ENCODE measurements at places on chromosomes 11 and 22.

GRCh38 chr22:39665229-39665628 lies 94.7 kb downstream of the CACNA1I start:
- H3K36me3 ChIP-seq = no peaks in the 10 kb centered on the region
- H3K27ac ChIP-seq = no peak overlapping the region

- no peaks in the 10 kb centered on the region for H3K4me1 ChIP-seq
- no peaks in the 10 kb centered on the region for H3K36me3 ChIP-seq
- DNase-seq = no peak
- no peak overlapping the region for H3K27ac ChIP-seq
Measured at GRCh38 chr11:103537904-103538502, 428.8 kb downstream of the DYNC2H1 start.

DNA sequence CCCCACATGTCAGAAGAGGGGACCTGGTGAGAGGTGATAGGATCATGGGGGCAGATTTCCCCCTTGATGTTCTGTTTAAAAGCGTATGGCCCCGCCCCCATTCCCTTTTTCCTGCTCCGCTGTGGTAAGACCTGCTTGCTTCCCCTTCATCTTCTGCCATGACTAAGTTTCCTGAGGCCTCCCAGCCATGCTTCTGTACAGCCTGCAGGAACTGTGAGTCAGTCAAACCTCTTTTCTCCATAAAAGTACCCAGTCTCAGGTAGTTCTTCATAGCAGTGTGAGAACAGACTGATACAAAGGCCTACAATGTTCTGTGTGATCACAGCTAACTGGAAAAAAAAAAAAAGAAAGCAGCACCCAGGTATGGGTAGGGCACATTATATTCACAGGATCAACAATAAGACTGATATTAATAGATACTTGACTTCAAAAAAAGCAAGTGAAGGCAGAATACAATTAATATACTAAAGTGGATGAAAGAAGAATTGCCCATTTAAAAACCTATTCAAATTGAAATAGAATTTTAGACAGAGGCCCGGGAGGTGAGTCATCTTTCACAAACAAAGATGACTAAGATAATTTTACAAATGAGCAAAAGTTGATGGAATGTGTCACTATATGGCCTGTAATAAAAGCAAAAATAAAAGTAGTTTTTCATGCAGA lies 1.7 kb upstream of the OR52K1 start:
- H3K27me3 ChIP-seq = no peaks in the 10 kb centered on the region
- H3K27ac ChIP-seq = no peak overlapping the region
- no peaks in the 10 kb centered on the region for H3K36me3 ChIP-seq
- H3K4me3 ChIP-seq = no peak overlapping the region
- no peak for DNase-seq
- H3K4me1 ChIP-seq = no peaks in the 10 kb centered on the region

GRCh38 chr11:102990145-102990544 lies 34.6 kb upstream of the MMP13 start:
- no peaks in the 10 kb centered on the region for H3K36me3 ChIP-seq
- H3K27me3 ChIP-seq = no peaks in the 10 kb centered on the region
- H3K27ac ChIP-seq = no peak overlapping the region
- no peak for DNase-seq
- no peaks in the 10 kb centered on the region for H3K4me1 ChIP-seq

DNA sequence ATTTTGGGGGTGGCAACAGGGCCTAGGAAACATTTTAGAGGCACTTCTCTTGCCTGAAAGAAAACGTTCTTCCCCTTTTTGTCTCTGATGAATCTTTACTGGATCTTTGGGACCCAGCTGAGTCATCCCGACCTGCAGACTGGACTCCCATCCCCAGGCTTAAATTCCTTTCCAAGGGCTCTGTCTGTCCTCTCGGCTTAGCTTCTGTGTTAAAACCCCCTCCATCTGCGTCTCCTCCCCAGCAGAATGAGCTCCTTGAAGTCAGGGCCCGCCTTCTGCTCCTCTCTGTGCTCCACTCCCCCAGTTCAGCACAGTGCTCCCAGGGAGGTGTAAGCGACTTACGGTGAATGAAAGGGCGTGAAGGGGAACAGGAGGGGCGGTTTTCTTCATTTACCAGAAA lies 895 bp upstream of the DAGLA start:
- H3K27ac ChIP-seq = no peak overlapping the region
- DNase-seq = no peak

DNA sequence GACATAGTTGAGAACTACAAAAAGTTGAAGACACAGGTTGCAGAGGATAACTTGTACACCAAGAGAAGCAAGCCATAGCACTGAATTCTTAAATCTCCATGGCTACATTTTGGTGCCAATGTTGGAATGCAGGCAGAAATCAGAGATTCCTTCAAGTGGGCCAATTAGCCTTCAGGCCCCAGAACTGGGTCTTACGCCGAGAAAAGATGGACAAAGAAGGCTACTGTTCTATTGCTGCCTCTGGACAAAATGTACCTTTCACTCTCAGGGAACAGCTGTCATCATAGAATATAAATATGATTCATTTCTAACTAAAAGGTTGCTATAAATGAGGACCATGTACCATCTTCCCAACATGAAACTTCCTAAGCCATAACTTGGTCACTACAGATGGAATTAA lies 13.7 kb downstream of the TMEM216 start:
- no peak for DNase-seq
- H3K27me3 ChIP-seq = no peaks in the 10 kb centered on the region
- no peaks in the 10 kb centered on the region for H3K4me1 ChIP-seq
- H3K36me3 ChIP-seq = peaks cover 33% of the 10 kb centered on the region

DNA sequence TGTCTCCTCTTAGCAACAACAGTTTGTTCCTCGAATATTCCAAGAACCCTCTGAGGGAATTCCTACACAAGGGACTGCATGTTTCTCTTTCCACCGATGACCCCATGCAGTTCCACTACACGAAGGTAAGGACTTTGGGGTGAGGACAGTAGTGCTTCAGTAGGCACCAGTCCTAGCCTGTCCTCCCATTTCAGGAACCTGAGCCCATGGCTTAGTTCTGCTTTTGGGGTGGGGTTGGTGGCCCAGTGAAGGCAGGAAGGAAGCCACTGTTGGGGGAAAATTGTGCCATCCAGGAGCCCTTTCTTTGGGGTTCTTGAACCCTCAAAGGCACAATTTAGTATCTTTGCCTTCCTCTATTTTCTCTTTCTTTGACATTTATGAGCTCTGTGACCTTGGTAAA lies 38.2 kb downstream of the RNF141 start:
- no peak for DNase-seq
- H3K4me1 ChIP-seq = no peaks in the 10 kb centered on the region
- no peaks in the 10 kb centered on the region for H3K27me3 ChIP-seq
- H3K36me3 ChIP-seq = peaks cover 34% of the 10 kb centered on the region
- no peak overlapping the region for H3K27ac ChIP-seq

- peak overlapping the region; percentile 78 for H3K27ac ChIP-seq
- H3K27me3 ChIP-seq = no peaks in the 10 kb centered on the region
- no peak overlapping the region for H3K4me3 ChIP-seq
- H3K36me3 ChIP-seq = peaks cover 55% of the 10 kb centered on the region
- DNase-seq = peak; percentile 98
Measured at GRCh38 chr11:61141601-61142028, 19.6 kb downstream of the VPS37C start.

DNA sequence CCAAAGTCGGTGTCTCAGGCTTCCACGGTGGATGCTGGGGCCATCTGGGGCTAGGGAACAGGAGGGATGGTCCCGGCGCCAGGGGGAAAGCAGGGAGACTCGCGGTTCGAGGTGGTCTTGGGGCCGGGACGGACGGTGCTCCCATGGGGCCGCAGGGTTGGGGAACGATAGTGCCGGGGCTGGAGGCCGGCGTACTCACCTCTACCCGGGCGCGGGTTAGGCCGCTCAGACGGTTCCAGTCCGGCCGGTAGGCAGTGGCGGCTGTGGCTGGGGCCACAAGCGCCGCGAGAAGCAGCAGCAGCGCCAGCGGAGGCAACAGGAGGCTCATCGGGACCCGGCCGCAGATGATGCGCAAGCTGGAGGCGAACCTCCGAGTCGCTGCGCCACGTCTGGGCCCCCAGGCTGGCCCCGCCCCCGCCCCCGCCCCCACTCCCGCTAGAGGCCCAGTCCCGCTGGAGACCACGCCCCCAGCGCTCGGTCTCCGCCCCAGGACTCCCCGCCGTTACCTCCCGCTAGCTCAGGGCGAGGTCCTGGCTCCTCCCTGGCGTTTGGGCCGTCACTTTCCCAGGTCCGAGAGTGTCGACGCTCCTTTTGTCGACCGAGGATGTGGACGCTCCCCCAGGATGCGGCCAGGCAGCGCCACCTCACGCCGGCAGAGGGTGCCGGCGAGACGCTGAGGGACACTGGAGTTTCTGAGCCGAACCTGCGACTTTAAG lies at the start of gene SELENOM:
SELENOM (minus strand) TSS at position 391 of the 716 bp plus-strand sequence; CDS start at position 328, 63 bp downstream.
- H3K27me3 ChIP-seq = no peaks in the 10 kb centered on the region
- peak within 1 kb of the TSS; percentile 72 for H3K4me3 ChIP-seq
- peaks cover 36% of the 10 kb centered on the region for H3K36me3 ChIP-seq
- peak within 1 kb of the TSS; percentile 63 for H3K27ac ChIP-seq
- peak; percentile 99 for DNase-seq

- DNase-seq = no peak
- H3K27me3 ChIP-seq = no peaks in the 10 kb centered on the region
- no peaks in the 10 kb centered on the region for H3K36me3 ChIP-seq
- H3K4me1 ChIP-seq = no peaks in the 10 kb centered on the region
- H3K4me3 ChIP-seq = no peak overlapping the region
- H3K27ac ChIP-seq = no peak overlapping the region
Measured at GRCh38 chr11:98423933-98424332, 596.8 kb upstream of the CNTN5 start.

DNA sequence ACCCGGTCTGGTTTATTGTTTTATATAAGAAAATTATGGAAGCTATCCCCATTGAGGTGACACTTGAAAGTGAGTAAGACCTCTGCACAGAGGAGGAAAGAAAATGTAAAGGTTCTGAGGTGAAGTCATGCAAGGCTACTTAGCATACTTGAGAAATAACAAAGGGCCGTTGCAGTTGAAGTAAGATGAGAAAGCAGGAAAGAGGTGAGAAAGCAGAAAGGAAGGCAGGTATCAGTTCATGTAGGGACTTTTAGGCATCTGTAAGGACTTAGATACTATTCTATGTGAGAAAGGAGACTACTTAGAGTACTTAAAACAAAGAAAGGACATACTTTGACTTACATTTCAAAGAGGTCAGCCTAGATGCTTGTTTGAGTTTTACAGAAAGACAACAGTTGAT lies 84.7 kb downstream of the CASP12 start:
- DNase-seq = no peak
- H3K4me3 ChIP-seq = no peak overlapping the region
- H3K27ac ChIP-seq = no peak overlapping the region
- H3K4me1 ChIP-seq = no peaks in the 10 kb centered on the region
- H3K27me3 ChIP-seq = no peaks in the 10 kb centered on the region

- H3K36me3 ChIP-seq = no peaks in the 10 kb centered on the region
- peaks cover 4% of the 10 kb centered on the region for H3K27me3 ChIP-seq
- no peak for DNase-seq
Measured at GRCh38 chr22:27274770-27275449, 526.6 kb downstream of the MN1 start.

GRCh38 chr11:115505175-115505574 lies 960 bp upstream of the CADM1 start:
- H3K4me3 ChIP-seq = peak overlapping the region; percentile 50
- no peaks in the 10 kb centered on the region for H3K36me3 ChIP-seq
- peaks cover 3% of the 10 kb centered on the region for H3K4me1 ChIP-seq
- H3K27ac ChIP-seq = no peak overlapping the region

- peaks cover 11% of the 10 kb centered on the region for H3K4me1 ChIP-seq
- DNase-seq = no peak
- no peaks in the 10 kb centered on the region for H3K36me3 ChIP-seq
- H3K27ac ChIP-seq = no peak overlapping the region
Measured at GRCh38 chr11:107566569-107566968, 1.0 kb upstream of the ALKBH8 start.

GRCh38 chr11:47163193-47163592 lies 13.5 kb downstream of the ARFGAP2 start:
- no peaks in the 10 kb centered on the region for H3K4me1 ChIP-seq
- H3K27ac ChIP-seq = no peak overlapping the region
- H3K27me3 ChIP-seq = no peaks in the 10 kb centered on the region
- H3K4me3 ChIP-seq = no peak overlapping the region
- DNase-seq = no peak

Measured in small intestine (tissue), 16 donors.